SW 1271 (cell line): ENCODE measurements at places on chromosomes 7 and 10.

DNA sequence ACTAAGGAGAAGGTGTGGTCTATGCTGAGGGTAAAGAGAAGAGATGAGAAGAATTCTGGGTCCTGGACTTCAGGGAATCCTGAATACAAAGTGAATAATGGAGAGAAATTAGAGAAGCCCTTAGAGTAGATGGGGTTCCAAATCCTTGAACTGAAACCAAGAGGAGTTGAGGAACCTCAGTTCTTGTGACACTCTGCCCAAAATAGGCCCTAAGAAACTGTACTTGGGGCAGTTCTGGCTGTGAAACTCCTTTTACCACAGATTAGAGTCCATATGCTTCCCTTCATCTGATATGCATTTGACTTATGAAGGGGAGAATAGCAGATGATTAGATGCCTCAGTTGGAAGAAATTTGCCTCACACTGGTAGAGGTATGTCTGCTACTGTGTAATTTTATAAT lies 19.0 kb downstream of the TES start:
- DNase-seq = no peak

DNA sequence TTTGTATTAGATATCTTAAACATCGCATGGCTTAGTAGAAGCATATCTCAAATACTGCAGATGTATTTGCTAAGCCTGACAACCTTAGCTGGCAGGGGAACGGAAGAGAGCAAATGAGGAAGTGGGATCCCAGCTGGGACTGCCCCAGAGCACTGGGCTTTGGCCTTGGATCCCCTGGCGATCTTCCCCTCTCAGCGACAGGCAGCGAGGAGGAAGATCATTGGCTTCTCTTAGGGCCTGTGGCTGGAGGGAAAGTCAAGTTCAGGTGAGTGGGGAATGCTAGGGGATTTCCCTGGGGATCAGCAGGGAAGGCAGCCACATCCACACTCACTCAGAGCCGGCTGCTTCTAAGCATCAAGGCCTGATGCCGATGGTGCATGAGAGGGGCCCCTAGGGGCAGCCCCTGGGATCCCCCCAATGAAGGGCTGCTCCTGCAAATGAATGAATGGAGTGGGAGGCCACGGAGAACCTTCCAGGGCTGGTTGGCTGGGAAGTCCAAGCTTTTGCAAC lies 42.0 kb downstream of the LYZL2 start:
- DNase-seq = no peak

DNA sequence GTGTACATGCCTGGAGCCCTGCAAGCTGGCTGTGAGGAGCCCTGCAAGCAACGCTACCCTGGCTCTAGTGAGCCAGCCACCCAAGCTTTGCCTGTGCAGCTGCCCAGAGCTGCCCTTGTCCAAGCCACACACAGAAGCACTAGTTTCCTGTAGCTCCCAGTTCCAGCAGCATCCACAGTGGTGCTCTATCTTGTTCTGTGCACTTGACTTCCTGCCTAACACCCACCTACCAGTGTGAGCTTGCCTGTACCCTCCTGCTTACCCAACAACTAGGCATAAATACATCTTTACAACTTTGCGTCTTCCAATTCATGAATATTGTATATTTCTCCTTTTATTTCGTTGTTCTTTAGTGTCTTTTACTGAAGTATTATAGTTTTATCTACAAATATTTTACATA lies 32.2 kb upstream of the ZNF518A start:
- no peak for DNase-seq

DNA sequence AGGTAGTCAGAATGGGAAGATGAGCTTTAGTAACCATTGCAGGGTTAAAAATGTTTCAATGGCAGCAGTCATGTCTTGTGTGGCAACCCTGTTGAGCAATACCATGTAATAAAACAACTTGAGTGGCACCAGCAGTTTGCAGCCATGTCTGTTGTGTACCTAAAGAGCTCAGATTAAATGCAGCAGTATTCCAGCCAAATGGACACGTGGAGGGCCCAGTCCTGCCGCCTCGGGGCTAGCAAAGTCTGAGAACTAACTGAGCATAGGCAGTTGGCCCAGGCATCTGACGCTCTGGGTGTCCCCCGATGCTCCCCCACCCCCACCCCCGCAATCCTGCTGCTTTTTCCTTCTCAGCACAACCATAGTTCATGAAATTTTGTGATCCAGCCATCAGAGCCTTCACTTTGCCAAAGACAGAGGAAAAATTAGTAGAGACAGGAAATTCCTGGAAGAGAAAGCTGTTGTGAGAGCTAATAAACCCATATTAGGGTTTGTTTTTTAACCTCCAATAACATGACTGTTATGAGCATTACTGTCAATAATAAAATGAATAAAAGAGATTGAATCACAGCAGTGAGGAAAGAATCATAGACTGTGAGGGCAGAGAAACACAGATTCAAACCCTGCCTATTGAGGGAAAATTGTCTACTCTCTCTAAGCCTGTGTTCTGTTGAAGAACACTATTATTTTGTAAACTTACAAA lies 220.6 kb upstream of the RHOBTB1 start:
- DNase-seq = no peak

GRCh38 chr7:99478464-99479440 lies 6.1 kb downstream of the ZNF789 start:
- no peak for DNase-seq

DNA sequence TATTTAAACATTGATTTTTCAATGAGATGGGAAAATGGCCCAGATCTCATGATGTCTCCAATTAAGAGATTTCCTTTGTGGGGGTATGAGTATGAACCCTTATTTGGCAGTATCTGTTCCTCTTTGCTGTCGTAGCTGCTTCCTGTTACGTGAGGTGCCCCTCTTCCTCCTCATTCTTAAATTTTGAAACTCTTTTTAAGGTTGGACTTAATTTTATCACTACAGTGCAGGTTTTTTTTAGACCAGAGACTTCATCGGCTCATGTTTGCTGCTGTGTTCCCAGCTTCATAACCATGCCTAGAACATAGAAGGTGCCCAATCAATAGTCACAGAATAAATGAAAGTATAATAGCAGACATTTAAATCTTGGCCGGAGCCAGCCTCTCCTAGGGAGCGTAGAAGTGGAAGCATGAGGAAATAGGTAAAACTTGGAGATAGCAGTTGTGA lies 2.4 kb downstream of the MIOS start:
- DNase-seq = no peak

- no peak for DNase-seq
Observed at GRCh38 chr7:94997547-94997946, 90.2 kb downstream of the PPP1R9A start.

DNA sequence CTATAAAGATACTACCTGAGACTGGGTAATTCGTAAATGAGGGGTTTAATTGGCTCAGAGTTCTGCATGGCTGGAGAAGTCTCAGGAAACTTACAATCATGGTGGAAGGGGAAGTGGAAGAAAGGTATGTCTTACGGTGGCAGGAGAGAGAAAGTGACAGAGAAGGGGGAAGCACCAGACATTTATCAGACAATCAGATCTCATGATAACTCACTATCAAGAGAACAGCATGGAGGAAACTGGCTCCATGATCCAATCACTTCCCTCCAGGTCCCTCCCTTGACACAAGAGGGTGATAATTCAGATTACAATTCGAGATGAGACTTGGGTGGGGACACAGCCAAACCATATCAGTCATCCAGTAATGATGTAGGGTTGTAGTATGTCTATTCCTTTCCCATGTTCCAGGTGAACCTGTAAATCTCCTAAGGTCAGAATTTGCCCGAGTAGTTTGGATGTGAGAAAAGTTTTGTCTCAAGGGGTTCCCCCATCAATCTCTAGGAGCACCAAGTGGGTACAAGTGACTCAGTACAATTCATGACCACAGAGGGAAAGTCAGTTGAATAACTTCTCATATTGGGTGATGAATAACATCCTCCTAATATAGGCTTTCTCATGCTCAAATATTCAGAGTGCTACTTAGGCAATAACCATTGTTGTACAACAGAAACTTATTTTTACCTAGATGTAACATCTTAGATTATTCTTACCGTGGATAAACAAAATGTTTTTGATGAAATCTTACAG lies 39.7 kb upstream of the MTPN start:
- no peak for DNase-seq

DNA sequence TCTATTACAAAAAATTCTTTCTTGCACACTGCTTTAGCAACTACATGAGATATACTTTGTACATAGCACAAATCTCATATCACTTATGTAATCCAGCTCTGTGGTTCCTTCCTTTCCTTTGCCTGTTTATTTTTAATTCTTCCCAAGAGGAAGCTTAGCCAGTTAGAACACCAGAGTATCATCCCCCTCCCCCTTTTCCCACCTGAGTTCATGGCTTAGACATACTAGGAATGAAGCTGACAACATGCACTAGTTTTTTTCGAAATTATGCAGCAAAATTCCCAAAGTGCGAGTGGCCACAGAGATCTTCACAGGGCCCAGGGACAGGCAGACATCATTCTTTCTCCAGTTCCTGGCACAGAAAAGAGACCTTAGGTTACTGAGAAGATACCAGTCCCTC lies 17.8 kb downstream of the CAV1 start:
- no peak for DNase-seq

DNA sequence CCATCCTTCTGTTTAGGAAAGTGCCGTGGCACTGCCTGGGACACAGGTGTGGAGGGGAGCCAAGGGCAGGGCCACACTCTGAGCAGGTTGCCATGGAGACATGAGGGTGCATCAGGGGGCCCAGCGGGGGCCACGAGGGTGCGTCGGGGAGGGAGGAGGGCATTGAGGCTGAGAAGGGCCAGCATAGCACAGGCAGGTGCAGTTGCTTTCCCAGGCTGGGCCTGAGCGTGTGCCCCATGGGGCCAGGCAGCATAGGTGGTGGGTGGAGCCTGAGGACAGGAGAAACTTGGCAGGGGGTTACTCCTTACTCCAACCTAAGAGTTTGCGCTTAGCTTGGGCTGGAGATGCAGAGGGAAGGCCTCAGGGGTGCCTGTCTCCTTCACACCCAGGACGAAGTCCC lies 15.2 kb downstream of the YKT6 start:
- DNase-seq = no peak

- DNase-seq = no peak
Observed at GRCh38 chr10:11685787-11686218, 56.4 kb upstream of the ECHDC3 start.

GRCh38 chr7:105748701-105749100 lies 127.7 kb downstream of the ATXN7L1 start:
- no peak for DNase-seq

- no peak for DNase-seq
Observed at GRCh38 chr7:116829493-116829892, 32.9 kb upstream of the CAPZA2 start.

DNA sequence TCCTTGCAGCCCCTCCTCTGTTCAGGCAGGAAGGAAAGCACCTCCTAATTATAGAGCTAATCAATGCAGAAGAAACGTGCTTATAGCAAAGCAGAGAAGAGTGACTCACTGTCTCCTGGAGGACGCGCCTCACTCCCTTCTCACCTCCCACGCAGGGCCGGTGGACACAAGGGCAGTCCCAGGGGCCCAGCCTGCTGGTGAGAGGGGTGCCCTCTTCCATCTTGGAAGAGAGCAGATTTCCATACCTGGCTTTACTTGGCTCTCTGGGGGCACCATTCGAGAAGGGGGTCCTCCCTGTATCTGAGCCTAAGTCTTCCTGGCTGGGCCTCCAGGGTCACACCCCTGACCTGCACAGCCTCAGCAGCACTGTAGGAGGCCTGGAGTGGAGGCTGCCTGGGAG lies 55.8 kb downstream of the RASGEF1A start:
- no peak for DNase-seq

DNA sequence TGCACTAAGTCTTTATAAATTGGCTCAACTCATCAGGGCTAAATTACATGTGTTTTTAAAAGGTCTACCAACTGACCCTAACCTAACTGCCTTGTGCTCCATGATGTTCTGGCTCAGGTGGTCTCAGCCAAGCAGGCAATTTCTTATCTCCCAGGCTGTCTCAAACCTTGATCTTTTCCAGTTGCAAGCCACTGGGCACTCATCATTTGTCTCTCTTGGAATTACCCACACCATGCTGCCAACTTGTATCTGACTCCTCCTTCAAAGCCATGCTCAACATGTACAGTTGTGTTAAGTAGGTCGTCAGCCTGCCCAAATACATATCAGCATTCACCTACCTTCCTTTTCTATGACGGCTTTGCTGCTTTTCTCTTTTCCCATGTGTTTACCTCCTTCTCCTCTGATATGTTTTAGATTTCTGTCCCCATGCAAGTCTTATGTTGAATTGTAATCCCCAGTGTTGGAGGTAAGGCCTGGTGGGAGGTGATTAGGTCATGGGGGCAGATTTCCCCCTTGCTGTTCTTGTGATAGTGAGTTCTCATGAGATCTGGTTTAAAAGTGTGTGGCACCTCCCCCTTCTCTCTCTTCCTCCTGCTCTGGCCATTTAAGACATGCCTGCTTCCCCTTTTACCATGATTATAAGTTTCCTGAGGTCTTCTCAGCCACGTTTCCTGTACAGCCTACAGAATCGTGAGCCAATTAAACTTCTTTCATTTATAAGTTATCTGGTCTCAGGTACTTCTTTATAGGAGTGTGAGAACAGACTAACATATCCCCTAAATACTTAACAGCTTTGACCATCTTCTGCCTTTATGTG lies 130.0 kb downstream of the ELAPOR2 start:
- no peak for DNase-seq

GRCh38 chr10:75057680-75058079 lies 53.8 kb upstream of the SAMD8 start:
- DNase-seq = no peak

DNA sequence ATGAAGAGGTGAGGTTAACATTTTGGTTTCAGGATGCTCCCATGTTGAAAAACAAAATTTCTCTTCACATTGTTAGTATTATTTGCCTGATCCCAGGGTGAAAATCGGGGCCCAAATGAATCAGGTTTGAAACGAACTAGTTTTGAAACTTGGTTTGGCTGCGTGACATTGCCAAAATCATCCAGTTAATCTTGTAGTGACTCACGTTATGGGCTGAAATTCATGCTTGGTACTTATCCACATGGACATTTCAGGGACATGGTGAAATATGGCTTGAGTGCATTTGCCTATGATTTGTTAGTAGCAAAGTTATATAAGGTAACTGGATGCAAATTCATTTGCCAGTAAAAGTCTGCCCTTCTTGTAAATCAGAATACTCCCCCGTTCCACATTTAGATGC lies 97.3 kb downstream of the CFAP58 start:
- DNase-seq = no peak

DNA sequence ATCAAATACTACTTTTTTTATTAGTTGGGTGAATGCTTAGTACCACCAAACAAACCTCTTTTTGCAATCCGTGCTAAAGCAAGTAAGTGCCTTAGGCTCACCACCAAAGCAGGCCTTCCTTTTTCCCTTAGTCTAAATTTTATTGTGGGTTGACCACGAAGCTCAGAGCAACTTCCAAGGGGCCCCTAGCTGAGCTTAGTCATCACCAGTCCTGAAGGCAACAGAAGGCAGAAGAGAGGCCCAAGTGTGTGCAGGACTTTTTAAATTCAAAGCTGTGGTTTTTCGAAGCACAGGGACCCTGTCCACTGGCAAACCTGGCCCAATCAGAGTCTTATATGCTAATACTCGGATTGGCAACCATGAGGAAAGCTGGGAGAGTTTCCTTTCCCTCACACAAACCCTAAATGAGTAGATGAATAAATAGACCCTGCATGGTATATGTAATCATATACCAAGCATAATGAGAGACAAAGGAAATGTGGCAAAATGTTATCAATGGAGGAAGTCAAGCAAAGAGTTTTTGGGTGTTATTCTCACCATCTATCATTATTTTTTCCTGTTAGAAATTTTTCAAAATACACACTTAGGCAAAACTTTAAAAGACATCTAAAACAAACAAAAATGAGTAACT lies 453.2 kb upstream of the GALNT17 start:
- no peak for DNase-seq

GRCh38 chr10:102408131-102408727 lies 10.4 kb downstream of the PSD start:
- DNase-seq = no peak

GRCh38 chr10:124685261-124685660 lies 58.9 kb downstream of the FAM53B start:
- DNase-seq = no peak

GRCh38 chr7:8699875-8700624 lies 266.6 kb downstream of the NXPH1 start:
- no peak for DNase-seq
